Chondrocyte (in vitro differentiated cells): ENCODE measurements at places on chromosomes 4 and X.

DNA sequence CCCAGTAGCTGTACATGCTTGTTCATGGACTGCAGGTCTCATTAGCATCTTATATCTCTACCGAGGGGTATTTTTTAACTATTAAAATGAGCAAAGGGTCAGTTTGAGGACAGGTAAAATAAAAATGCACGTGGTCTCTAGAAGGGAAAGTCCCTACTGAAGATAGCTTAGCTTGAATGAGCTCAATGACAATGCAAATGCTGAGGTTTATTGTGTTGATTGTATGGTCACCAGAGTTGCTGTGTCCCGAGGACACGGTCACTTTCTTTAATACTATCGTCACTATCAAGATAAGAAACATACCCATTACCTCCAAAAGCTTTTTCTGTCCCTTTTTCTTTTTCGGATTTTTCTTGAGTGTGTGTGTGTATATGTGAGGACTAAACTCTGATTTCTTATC lies 250.5 kb upstream of the PRKX start:
- no peak for DNase-seq

GRCh38 chr4:95219109-95219508 lies 329.7 kb downstream of the UNC5C start:
- no peak for DNase-seq

DNA sequence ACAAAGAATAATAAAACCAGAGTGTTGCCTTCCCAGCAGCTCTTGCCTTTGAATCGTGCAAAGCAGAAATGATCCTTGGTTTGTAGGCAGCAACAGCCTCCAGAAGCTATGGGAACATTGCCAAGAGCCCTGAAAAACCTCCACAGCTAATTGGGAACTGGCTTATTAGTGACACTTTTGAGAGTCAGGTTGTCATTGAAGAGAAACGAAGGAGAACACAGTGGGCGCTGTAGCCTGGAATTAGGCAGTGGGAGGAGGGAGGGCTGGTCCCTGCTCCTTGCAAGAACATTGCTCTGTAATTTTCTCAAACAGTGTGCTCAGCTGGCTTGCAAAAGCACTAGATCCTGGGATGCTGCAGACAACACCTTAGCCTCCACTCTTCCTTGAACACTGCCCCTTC lies 331.5 kb upstream of the EMCN start:
- no peak for DNase-seq

DNA sequence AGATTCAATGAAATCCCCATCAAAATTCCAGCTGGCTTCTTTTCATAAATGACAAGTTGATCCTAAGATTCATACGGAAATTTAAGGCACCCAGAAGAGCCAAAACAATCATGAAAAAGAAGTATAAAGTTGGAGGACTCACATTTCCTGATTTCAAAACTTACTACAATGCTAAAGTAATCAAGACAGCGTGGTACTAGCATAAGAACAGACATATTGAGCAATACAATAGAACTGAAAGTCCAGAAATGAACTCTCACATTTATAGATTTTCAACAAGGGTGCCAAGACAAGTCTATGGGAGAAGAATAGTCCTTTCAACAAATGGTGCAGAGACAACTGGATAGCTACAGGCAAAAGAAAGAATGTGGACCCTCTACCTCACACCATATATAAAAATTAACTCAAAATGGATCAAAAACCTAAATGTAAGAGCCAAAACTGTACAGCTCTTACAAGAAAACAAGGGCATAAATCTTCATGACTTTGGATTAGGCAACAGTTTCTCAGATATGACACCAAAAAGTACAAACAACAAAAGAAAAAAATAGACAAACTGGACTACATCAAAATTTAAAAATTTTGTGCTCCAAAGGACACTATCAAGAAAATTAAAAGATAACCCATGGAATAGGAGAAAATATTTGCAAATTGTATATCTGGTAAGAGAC lies 28.5 kb downstream of the SASH3 start:
- DNase-seq, result no peak
